ENCODE measurements at places on chromosomes 4 and X. TPM values are rescaled to one million over a fixed set of nuclear protein-coding genes. Genes with fewer than 3 reads are reported as not detected.

MAGED4B gene
- total RNA-seq, result 63.1 TPM

ETDB gene
- not detected for total RNA-seq

ARMCX1 gene
- 19.3 TPM for total RNA-seq

ZRSR2 gene
- 0.78 TPM for total RNA-seq

UBQLN2 gene
- 34.4 TPM for total RNA-seq

RTL3 gene
- total RNA-seq, result not detected

COL4A6 gene
- total RNA-seq, result 16.4 TPM

DCAF4L1 gene
- 0.13 TPM for total RNA-seq

DUSP21 gene
- total RNA-seq, result not detected

GASK1B gene
- 16.3 TPM for total RNA-seq

RPGR gene
- total RNA-seq, result 3.9 TPM

PNMA6A gene
- total RNA-seq, result 0.80 TPM

TMEM154 gene
- 0.72 TPM for total RNA-seq

PFKFB1 gene
- total RNA-seq, result not detected

BEX2 gene
- total RNA-seq, result 1.6 TPM

FGF16 gene
- total RNA-seq, result 0.13 TPM

PLP1 gene
- total RNA-seq, result not detected

EDA2R gene
- 4.0 TPM for total RNA-seq

MAGEA11 gene
- not detected for total RNA-seq

SMIM10L2A gene
- total RNA-seq, result 0.08 TPM

CHST7 gene
- total RNA-seq, result 25.2 TPM

GPM6B gene
- 5.3 TPM for total RNA-seq

PAGE2B gene
- total RNA-seq, result not detected

DGKK gene
- total RNA-seq, result not detected

RNF212 gene
- total RNA-seq, result not detected

HTRA3 gene
- 10.3 TPM for total RNA-seq

FAM47A gene
- not detected for total RNA-seq

FAM47E gene
- not detected for total RNA-seq

FAM9A gene
- total RNA-seq, result not detected

NSUN7 gene
- total RNA-seq, result 0.32 TPM

SSX2B gene
- not detected for total RNA-seq

ATP2B3 gene
- total RNA-seq, result not detected

HPSE gene
- total RNA-seq, result 0.64 TPM

IL3RA gene
- total RNA-seq, result 0.13 TPM

PARM1 gene
- 0.65 TPM for total RNA-seq

ENPEP gene
- 0.64 TPM for total RNA-seq

CD40LG gene
- not detected for total RNA-seq

DOCK11 gene
- 11.6 TPM for total RNA-seq
